ENCODE measurements at places on chromosomes 16 and 17. TPM values are rescaled to one million over a fixed set of nuclear protein-coding genes. Genes with fewer than 3 reads are reported as not detected.
A peak's percentile ranks its signal among the peaks of the same experiment; 100 is the strongest.

NHERF2 gene
- total RNA-seq: 87.3 TPM

DNA sequence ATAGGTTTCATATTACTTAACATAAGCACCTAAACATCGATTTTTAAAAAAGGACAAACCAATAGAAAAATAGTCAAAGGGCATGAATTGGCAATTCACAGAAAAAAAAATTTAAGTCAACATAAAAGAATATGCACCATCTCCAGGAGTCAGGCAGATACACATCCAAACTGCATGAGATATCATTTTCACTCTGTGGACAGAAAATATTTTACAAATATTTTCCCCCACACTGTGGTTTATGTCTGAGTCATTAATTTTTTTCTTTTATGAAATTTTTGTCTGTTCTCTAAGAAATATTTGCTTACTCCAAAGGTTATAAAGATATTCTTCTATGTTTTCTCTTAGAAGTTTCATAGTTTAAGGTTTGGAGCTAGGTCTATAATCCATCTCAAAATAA is 74.4 kb upstream of the DNAH17 start:
- DNase-seq: no peak

- no peak for DNase-seq
Measured at GRCh38 chr16:83973077-83973476, 5.0 kb downstream of the NECAB2 start.

DNA sequence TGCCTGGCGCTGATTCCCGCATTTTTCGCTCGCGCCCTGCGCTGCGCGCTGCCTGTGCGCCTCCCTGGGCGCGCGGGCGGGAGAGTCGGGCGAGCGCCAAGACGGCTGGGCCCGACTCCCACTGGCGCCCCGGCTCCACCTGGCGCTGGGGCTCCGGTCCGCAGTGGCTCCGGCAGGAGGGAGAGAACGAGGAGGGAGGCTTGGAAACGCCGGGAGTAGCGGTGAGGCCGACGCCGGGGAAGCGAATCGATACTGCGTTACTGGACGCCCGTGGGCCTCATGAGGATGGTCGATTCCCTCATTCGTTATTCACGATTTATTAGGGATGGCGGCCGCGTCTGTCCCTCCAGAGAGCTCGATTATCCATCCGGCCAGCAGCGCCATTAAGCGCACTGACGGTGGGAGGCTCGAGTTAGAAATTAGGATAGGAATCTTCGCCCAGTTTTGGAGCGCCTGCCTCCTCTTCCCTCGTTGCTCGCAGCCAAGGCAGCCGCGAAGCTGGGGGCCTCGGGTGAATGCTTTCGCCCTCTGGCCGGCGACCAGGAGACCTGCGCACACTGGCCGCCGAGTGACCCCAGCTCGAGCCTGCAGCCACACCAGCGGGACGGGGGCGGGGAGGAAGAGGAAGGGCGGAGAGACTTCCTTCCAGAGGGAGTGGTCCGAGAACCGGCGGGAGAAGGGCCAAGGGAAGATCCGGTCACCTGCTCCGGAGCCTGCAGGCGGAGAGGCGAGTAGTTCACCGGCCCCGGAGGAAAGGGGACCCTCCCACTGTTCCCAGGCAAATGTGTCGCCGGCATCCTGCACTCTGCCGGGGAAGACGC is 1.3 kb upstream of the PCGF2 start:
- peak; percentile 82 for DNase-seq

DNA sequence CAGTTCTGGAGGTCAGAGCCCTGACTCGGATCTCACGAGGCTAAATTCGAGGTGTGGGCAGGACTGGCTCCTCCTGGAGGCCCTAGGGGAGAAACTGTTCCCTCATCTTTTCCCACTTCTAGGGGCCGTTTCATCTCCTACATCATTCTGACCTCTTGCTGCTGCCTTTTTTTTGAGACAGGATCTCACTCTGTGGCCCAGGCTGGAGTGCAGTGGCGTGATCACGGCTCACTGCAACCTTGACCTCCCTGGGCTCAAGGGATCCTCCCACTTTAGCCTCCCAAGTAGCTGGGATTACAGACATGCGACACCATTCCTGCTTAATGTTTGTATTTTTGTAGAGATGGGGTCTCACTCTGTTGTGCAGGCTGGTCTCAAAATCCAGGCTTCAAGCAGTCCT is 244.1 kb upstream of the GSE1 start:
- no peak for DNase-seq

DNA sequence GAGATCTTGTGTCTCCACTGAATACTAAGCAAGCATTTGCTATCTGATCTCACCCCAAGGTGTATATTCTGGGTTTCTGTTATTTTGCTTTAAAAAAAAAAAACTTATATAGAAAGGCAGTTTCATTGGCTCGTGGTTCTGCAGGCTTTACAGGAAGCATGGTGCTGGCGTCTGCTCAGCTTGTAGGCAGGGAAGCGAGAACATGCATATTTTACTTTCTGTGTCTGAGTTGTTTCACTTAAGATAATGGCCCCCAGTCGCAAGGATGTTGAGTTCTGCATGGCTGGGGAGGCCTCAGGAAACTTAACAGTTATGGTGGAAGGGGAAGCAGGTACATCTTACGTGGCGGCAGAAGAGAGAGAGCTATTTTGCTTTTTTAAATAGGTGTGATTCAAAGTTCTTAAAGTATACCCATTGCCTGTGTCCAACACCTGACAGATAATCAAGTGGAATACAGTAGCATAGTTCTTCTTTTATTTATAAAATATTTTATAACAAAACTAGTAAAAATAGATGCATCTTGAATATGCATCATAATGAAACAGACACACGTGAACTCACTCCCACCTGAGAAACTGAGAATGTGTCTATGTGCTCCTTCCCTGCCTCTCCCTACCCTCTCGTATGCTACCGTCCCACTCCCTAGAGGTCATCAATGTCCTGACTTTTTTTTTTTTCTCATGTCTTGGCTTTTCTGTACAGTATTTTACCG is 15.4 kb upstream of the ARHGAP17 start:
- DNase-seq: no peak

DNA sequence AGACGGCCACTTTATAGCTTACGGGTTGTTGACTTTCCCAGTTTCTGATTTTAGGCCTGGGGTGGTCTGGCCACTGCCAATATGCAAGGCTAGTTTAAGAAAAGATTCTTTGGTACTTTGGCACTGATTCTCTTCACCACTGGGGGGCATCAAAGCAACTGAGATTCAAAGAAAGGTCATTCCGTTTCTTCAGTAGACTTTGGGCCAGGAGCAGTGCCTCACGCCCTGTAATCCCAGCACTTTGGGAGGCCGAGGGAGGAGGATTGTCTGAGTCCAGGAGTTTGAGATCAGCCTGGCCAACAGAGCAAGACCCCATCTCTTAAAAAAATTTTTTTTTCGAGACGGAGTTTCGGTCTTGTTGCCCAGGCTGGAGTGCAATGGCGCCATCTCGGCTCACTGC is 53.0 kb downstream of the RPA1 start:
- peak; percentile 15 for DNase-seq

EFNB3 gene
- total RNA-seq: 0.33 TPM

DNA sequence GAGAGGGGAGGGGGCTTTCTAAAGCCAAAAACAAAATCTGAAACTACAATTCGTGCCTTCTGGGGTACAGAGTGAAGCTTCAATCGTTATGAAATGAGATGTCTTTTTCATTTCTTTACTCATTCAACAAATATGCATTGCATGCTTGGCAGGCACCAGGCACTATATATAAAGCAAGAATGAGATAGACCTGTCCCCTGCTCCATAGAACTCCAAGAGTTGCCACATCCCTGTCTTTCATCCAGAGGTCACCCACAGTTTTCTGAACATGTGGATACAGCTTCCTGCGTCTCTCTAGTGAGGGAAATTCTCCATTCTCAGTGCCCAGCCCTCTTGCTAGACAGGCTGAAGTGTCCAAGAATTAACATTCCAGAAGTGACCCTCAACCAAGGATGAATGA is 343.2 kb upstream of the MAF start:
- no peak for DNase-seq

DNA sequence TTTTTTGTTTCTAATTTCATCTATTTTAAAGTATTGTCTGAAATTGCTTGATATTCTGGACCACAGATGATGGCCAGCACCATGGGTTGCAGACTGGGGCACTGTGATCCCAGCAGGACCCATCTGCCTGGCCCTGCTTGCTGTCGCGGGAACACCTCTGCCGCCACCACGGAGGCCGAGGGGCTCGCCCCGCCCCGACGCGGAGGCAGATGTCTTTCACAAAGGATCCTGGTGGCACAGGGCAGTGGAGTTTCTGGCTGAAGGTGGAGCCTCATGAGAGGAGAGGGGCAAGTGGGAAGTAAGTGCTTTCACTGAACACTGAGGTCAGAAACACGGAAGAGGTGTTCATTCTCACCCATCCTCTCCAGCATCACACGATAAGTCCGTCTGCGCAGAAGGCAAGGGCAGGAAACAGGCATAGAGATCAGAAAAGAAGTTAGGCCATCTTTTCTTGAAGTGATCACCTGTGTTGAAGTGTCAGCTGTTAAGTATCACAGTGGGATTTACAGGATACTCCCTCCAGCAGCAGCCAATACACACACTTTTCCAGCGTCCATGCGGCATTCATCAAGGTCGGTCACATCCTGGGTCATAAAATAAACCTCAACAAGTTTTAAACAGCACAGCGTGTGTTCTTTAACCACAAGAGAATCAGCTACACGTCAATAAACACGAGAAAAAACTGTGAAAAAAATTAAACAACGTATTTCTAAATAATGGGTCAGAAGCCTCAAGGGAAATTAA is 194.5 kb downstream of the RPTOR start:
- DNase-seq: no peak

DNA sequence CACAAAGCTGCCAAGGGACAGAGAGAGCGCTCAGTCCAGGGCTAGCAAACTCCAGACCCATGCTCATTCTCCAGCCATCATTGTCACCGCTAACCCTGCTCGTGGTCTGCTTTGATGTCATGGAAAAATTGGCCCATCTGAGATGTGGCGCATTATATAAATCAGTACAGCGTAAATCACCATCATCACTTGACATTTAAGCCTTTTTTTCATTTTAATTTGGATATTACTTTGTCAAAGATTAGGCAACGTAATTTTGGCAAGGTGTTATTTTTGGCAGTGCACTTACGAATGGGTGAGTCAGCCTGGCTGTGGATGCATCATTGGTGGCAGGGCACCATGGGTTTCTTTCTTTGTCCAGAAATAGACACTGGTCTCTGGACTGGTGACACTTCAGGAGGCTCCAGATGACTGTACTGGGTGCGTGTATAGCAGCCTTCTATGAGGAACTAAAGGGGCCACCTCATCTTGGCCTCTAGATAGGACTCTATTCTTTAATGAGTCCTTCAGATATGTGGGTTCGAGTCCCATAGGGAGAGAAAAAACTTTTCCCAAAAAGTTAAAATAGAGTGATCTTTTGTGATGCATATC is 166.3 kb downstream of the MSI2 start:
- no peak for DNase-seq

TIGD7 gene
- total RNA-seq: 4.6 TPM

GRCh38 chr17:11349106-11349505 is 108.1 kb downstream of the SHISA6 start:
- DNase-seq: no peak

- no peak for DNase-seq
Measured at GRCh38 chr16:58402796-58403195, 10.5 kb downstream of the GINS3 start.

TMEM88 gene
- 16.2 TPM for total RNA-seq

PITPNM3 gene
- 3.4 TPM for total RNA-seq

DNA sequence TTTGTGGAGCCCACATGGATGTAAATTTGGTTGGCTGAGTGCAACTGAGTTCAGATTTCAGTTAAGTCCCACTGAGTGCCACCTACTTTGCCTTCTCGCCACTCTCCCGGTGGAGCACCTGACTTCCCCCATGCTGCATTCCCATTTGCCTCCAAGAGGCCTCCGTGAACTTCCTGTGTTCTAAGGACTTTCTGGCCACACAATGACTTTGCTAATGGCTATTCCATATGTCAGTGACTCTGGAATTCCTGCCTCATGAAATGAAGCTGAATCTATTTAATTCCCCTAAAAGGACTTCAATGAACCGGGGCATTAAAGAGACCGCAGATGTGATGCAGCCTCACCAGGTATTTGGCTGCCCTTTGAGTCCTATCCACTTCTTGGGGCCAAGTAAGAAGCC is 29.9 kb downstream of the ABCC12 start:
- DNase-seq: no peak

- no peak for DNase-seq
Measured at GRCh38 chr17:71334048-71334751, 786.6 kb upstream of the SOX9 start.

OSGIN1 gene
- total RNA-seq: 4.0 TPM

GRCh38 chr16:75494184-75494583 is 1.1 kb downstream of the CHST6 start:
- DNase-seq: no peak

PHLPP2 gene
- total RNA-seq: 5.9 TPM

DNA sequence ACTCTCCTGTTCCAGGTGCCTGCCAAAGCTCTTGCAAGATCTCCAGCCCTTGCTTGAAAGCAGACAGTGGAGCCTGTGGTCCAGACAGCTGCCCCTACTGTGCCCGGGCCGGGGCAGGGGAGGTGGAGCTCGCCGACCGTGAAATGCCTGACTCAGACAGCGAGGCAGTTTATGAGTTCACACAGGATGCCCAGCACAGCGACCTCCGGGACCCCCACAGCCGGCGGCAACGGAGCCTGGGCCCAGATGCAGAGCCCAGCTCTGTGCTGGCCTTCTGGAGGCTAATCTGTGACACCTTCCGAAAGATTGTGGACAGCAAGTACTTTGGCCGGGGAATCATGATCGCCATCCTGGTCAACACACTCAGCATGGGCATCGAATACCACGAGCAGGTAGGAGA is 17.7 kb downstream of the CACNA1G start:
- DNase-seq: no peak

YBX2 gene
- total RNA-seq: 1.3 TPM

GRCh38 chr16:6446370-6446769 is 886.3 kb upstream of the RBFOX1 start:
- DNase-seq: no peak

DPEP3 gene
- not detected for total RNA-seq

DNA sequence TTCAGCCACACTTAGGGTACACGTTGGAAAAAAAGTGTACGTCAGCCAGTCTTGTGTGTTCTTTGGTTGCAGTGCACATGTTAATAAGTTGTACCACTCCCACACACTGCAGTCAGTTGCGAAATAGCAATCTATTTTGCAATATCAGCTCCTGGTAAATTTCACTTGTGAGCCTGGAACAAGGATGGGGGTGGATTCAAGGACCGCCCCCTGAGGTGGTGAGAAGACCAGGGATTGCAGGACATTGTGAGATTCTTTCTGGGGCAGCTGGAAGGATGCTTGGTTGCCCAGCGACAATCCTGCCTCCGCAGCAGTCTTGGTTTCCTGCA is 78.6 kb upstream of the ZFHX3 start:
- peak; percentile 15 for DNase-seq

DNA sequence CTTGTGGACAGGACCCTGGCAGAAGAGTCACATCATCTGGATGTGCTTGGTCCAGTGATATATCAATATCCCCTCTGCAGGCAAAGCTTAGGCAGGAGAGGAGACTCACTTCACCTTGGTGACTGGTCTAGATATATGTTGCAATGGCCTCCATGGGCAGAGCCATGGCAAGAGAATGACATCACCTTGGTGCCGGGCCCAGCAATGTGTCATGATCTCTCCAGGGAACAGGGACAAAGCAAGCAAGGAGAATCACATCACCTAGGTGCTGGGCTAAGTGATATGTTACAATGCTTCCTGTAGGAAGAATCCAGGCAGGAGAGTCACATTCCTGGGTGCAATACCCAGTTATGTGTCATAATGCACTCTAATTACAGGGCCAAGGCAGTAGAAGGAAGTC is 2106.2 kb downstream of the TP53TG3F start:
- no peak for DNase-seq

NDRG4 gene
- 33.9 TPM for total RNA-seq

Data from body of pancreas (tissue), 4 donors.